Stimulated activated CD4-positive, alpha-beta T cell treated with anti-CD3 and anti-CD28 coated beads, Interleukin-4, amount 100 ng/mL, for 4 hours (primary cell): ENCODE measurements at places on chromosomes 4 and X.

DNA sequence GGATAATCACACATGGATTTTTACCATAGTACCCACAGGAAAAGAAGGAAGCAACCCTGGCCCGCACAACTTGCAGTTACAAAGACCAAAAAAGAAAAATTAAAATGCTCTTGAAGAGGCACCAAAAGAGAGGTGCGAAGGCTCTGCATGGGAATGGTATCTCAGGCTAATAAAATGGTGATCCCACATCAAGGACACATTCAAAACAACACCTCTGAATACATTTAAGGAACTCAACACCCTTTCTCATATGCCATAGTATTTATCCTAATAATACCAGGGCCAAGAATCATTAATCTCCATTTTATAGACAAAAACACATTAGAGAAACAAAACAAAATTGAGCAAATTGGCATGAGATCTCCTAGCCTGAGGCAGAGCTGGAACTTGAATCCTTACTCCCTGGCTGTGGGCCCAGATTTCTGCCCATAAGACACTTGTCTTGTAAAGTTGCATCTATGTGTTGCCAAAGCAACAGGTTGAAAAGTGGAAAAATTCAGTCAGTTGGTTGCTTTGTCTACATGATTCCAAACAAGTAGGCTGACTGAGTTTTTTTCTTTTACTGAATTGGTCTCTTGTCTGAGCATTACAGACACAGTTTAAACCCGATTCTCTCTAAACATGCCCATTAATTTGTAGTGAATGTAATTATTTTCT is 33.5 kb downstream of the GUCY2F start:
- no peak for DNase-seq

GRCh38 chrX:80223982-80224579 is 196.2 kb upstream of the TENT5D start:
- DNase-seq, result no peak

DNA sequence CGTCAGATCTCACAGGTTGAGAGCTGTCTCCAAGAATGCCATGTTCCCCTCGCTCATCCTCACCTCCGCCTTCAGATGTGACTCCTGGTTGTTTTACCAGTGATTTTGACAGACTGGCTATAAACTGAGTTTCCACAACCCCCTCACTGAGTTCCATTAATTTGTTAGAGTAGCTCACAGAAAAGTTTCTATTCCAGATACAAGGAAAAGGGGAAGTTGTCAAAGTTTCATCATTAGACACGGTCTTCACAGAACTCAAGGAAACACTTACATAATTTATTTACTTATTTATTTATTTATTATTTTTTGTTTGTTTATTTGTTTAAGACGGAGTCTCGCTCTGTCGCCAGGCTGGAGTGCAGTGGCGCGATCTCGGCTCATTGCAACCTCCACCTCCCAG is 55.7 kb upstream of the IQSEC2 start:
- DNase-seq, result no peak

GRCh38 chrX:3950373-3950772 is 236.9 kb upstream of the PRKX start:
- no peak for DNase-seq

- no peak for DNase-seq
These were observed 2.3 kb downstream of the HNRNPD start for GRCh38 chr4:82371497-82371896.

GRCh38 chr4:140188975-140189374 is 35.0 kb upstream of the MAML3 start:
- no peak for DNase-seq

GRCh38 chrX:44815681-44816080 is 28.1 kb upstream of the DUSP21 start:
- DNase-seq, result no peak

GRCh38 chrX:108020631-108021030 is 24.2 kb upstream of the VSIG1 start:
- DNase-seq, result no peak

- no peak for DNase-seq
These were observed 13.7 kb upstream of the TMSB4X start for GRCh38 chrX:12961196-12961718.

DNA sequence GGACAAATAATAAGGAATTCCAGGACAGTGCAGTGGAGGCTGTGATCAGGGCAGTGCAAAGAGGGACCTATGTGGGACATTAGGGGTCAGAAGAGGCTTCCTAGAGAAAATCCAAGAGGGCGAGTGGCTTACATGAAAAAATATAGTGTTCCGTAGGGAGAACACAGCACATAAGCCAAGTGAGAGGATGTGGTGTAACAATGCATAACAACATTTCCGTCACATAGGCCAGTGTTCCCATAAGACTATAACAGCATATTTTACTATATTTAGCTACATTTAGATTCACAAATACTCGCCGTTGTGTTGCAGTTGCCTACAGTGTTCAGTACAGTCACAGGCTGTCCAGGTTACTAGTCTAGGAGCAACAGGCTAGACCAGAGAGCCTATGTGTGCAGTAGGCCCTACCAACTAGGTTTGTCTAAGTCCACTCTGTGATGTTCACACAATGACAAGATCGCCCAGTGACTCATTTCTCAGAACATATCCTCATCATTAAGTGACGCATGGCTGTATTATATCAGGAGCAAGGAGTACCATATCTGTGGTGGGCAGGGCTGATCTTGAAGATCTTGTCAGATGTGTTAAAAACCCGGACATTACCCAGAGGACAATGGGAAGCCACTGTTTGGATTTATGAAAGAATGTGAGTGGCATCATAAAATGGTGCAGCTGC is 74.0 kb upstream of the TBL1X start:
- DNase-seq, result no peak

DNA sequence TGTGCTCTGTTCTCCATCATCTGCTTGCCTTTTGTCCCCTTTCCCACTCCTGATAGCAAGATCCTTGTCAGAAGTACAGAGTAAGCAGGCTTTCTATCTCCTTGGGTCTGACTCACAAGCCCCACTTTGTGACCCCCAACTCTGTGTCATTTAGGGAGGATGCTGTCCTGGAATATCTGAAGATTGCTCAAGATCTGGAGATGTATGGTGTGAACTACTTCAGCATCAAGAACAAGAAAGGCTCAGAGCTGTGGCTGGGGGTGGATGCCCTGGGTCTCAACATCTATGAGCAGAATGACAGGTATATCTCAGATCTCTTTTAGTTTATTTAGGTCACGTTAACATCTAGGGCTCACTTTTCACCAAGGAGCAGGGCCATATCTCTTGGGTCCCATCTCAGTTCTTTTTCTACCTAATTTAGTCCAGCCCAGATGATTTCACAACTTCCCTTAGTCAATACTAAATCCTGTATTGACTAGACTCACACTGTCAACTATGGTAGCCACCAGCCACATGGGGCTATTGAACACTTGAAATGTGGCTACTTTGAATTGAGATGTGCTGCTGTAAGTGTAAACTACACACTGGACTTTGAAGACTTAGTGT is 64.3 kb downstream of the MSN start:
- DNase-seq, result no peak

DNA sequence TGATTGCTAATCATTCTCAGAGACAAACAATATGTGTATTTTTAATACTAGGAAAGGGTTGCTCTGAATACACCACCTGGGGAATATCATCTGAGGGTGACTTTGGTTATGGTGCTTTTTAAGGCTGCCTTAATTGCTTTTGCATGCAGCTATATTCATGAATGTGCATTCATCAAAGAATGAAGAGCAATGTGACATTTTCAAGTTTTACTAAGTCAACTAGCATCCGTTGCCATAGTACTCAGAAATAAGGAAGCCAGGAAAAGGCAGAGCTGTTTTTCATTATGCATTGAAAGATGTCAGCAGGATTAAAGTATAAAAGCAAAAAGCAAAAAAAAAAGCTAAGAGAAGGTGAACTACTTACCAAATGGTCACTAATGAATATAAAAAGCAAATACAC is 67.4 kb upstream of the PCDH18 start:
- DNase-seq, result no peak
